ENCODE measurements at places on chromosomes 16 and 17.

GRCh38 chr17:47276868-47277267, 23.2 kb downstream of the ITGB3 start:
- no peak for DNase-seq

GRCh38 chr17:19656336-19656735, 7.8 kb downstream of the ALDH3A2 start:
- DNase-seq = no peak

DNA sequence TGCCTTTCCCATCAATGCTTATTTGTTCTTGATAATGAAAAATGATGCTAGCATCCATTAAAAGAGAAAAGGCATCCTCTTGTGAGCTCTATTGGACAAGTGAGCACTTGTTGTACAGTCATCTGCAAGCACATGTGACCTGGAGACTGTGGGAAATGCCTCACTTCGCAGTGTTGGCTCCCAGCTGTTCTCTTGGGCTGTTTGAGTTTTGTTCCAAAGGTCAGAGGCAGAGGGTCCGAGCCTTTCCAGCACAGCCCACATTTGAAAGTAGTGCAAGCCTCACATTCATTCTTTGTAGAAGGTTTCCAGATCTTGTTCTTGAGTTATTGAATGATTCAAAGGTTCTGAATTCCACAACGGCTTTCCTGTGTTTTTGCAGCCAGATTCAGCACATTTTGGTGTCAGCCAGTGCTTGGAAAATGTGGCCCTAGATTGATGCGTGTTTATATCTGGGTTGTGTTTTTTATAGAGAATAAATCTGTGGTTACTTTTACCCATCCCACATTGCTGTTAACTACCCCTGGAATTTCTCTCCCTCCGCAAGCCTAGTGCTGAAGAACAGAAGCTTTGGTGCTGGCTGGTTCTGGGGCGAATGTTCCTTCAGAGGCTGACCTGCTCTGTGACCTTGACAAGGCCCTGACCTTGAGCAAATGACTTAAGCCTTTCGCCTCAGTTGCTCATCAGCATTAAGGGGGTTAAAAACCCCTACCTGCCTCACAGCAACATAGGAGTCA, 49.8 kb downstream of the CDH1 start:
- DNase-seq = no peak

DNA sequence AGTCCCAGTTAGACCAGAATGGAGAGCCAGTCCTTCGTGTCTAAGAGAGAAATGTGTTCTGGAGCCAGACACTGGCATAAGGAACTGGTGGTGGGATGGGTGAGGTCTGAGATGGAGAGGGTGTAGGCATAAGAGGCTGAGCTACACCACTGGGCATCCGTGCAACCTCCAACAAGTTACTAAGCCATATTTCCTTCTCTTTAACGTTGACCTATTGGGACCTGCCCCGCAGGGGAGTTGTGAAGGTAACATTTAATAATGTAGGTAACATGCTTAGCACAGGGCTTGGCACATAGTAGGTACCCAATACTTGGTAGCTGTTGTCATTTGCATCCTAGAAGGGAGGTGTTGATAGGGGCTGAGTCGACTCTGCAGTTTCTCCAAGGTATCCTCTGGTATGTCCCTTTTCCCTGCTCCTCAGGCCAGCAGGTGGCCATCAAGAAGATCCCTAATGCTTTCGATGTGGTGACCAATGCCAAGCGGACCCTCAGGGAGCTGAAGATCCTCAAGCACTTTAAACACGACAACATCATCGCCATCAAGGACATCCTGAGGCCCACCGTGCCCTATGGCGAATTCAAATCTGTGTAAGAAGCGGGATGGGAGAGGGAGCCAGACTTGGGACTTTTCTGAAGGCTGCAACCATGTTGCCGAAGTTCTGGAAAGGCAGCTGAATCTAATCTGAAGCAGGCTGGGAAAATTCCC, 1.2 kb downstream of the MAPK7 start:
- DNase-seq = no peak

DNA sequence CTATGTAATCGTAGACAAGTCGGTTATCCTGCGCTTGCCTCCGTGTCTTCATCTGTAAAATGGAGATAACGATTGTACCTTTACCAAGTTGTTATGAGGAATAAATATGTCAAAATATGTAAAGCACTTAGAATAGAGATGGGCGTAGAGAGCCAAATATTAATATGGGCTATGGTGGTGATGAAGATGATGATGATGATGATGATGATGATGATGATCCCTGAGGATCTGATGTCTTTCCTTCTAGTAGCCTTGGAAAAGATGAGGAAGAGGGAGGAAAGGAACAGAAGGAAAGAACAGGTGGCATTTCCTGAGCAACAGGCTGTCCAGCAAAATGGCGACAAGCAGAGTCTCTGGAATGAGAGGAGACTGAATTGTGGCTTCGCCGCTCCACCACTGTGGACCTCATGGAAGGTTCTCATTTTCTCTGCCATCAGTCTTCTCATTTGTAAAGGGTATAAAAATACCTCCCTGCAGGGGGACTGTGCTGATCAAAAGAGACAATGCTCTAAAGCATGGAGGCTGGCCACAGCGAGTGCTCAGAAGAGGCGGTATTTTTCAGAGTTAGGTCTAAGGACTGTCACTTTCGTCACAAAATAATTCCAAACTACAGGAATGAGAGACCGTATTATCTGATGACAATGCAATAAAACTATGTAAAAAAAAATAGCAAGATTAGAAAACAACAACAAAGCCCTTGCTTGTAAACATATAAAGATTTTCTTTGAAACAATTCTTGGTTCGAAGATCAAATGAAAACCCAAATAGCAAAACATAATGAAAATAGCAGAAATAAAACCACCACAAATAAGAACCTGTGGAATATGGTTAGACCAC, 17.2 kb upstream of the RCVRN start:
- no peak for DNase-seq

GRCh38 chr16:64094181-64094965, 1027.5 kb downstream of the CDH11 start:
- no peak for DNase-seq

DNA sequence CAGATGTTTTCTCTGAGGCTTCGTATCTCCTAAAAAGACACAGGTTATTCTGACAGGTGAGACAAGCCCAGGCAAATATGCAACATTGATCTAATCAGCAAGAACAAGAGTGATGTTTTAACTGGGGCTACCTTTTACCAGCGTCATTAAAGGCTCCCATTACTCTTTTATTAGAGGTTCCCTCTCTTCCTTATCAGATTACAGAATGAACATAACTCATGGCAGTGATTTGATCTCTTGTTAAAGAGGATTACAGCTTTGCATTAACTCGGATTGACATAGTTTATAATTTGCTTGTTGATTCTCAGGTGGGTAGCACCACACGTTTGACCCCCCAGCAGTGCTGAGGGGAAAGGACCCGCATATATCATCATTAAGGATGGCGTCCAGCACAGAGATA, 90.5 kb downstream of the AATF start:
- no peak for DNase-seq

- no peak for DNase-seq
Measured at GRCh38 chr17:41957031-41957868, 9.3 kb upstream of the CNP start.

GRCh38 chr16:53518550-53519416, 15.8 kb upstream of the AKTIP start:
- no peak for DNase-seq

GRCh38 chr16:81624760-81625543, 154.1 kb upstream of the PLCG2 start:
- no peak for DNase-seq

GRCh38 chr17:2056206-2057174, 1.6 kb downstream of the HIC1 start:
- DNase-seq = no peak

- no peak for DNase-seq
Measured at GRCh38 chr17:17792551-17793377, 44.0 kb downstream of the SREBF1 start.

- DNase-seq = no peak
Measured at GRCh38 chr17:70767102-70767701, 597.9 kb downstream of the KCNJ2 start.

- no peak for DNase-seq
Measured at GRCh38 chr17:76365256-76365903, 11.7 kb upstream of the PRPSAP1 start.

- DNase-seq = no peak
Measured at GRCh38 chr17:64240741-64241347, 22.2 kb downstream of the TEX2 start.

DNA sequence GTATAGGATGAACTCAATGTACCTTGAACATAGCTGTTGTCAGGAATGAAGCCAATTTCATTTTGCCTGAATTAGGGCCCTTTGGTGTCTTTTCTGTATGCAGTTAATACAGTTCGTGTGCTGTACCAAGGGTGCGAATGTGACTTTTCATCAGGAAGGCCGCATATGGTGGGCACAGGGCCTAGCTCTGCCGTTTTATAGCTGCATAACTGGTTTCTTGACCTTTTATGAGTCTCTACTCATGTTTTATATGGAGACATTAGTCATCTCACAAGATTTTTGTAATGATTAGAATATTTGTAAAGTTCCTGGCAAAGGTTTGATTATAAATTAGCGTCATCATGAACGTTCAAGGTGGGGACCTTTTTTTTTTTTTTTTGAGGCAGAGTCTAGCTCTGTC, 511.6 kb downstream of the MAF start:
- DNase-seq = no peak

DNA sequence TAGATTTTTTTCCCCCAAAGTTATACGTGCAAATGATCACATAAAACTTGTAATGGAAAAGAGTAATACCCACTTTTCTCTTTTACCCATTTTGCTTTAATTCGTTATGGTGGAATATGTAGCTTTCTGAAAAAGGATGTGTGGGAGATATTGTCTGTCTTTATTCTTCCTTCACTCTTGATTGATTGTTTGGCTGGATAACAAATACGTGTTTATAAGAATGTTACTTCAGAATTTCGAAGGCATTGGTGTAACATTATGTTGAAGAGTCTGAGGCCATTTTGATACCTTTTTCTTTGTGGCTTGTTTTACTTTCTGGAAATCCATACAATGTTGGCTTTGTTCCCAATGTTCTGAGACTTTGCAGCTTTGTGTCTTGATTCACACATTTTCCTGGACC, 71.4 kb downstream of the BCAS3 start:
- no peak for DNase-seq

- DNase-seq = no peak
Measured at GRCh38 chr17:39704821-39705551, 5.1 kb downstream of the ERBB2 start.

DNA sequence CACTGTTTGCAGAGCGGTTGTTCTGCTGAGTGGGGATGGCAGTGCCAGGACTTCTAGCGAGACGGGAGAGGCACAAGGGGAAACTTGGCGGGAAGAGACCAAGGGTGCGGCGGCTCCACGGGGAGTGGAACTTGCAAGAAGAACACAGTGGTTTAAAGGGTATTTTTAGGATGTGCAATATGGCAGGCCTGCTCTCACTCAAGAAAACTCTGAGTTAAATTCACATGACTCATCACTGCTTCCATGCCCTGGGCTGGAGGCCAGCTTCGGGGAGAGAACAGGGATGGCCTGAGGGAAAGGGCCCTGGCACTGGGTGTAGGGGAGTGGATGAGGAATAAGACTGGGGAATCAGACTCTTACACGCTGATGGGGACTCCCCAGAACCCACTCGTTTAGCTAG, 13.3 kb upstream of the CD300LD start:
- no peak for DNase-seq

- DNase-seq = no peak
Measured at GRCh38 chr16:84844049-84844350, 24.2 kb downstream of the CRISPLD2 start.

- DNase-seq = no peak
Measured at GRCh38 chr16:19908921-19909320, 24.3 kb upstream of the GPRC5B start.
